Heart right ventricle (tissue), 16 donors: ENCODE measurements at places on chromosomes 13 and 19. TPM values are rescaled to one million over a fixed set of nuclear protein-coding genes. Genes with fewer than 3 reads are reported as not detected.

GRCh38 chr19:23505738-23506137, 110.5 kb upstream of the ZNF91 start:
- H3K4me1 ChIP-seq, result no peaks in the 10 kb centered on the region
- H3K4me3 ChIP-seq, result no peak overlapping the region
- no peak for DNase-seq
- H3K27me3 ChIP-seq, result no peaks in the 10 kb centered on the region

GRCh38 chr13:59203855-59204254, 959.9 kb downstream of the DIAPH3 start:
- H3K4me1 ChIP-seq, result no peaks in the 10 kb centered on the region
- DNase-seq, result no peak
- no peak overlapping the region for H3K27ac ChIP-seq
- H3K27me3 ChIP-seq, result no peaks in the 10 kb centered on the region
- no peak overlapping the region for H3K4me3 ChIP-seq

Gene ANGPTL8
- total RNA-seq, result not detected

Gene ZNF419
- 5.4 TPM for total RNA-seq

DNA sequence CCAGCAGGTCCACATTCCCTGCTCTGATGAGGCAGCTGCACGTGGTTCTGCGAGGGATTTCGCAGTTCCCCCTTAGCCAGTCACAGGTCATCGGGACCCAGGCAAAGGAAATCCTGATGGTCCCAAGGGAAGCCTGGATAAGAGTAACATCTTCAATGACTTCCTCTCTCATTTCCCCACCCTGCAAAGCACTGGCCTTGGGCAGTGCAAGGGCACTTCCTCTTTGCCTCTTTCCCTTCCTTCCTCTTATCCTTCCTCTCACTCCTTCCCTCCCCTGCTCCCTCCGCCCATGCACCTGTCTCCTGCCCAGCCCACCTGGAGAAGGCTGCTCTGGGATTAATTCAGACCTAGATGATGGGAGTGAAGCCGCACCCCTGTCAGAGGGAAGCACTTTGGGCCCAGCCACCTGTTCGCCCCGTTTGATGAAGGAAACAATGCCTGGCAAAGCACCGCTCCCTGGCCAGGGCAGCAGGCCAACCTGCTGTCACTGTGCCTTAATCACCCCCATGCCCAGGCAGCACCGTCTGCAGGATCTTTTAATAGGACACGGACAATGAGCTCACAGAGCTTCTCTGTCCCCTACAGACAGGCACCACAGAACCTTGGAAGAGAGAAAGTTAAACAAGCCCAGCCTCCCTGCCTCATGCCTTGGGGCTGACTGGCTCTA, 113.5 kb upstream of the PABPC3 start:
- no peak overlapping the region for H3K27ac ChIP-seq
- H3K4me1 ChIP-seq, result no peaks in the 10 kb centered on the region
- DNase-seq, result peak; percentile 36
- peaks cover 20% of the 10 kb centered on the region for H3K27me3 ChIP-seq
- no peak overlapping the region for H3K4me3 ChIP-seq
- no peaks in the 10 kb centered on the region for H3K36me3 ChIP-seq

Gene ZNF681
- total RNA-seq, result 0.64 TPM

Gene SBK2
- 1.8 TPM for total RNA-seq

Gene SLC10A2
- total RNA-seq, result not detected

Gene CLDND2
- 1.5 TPM for total RNA-seq

Gene DPF1
- not detected for total RNA-seq

DNA sequence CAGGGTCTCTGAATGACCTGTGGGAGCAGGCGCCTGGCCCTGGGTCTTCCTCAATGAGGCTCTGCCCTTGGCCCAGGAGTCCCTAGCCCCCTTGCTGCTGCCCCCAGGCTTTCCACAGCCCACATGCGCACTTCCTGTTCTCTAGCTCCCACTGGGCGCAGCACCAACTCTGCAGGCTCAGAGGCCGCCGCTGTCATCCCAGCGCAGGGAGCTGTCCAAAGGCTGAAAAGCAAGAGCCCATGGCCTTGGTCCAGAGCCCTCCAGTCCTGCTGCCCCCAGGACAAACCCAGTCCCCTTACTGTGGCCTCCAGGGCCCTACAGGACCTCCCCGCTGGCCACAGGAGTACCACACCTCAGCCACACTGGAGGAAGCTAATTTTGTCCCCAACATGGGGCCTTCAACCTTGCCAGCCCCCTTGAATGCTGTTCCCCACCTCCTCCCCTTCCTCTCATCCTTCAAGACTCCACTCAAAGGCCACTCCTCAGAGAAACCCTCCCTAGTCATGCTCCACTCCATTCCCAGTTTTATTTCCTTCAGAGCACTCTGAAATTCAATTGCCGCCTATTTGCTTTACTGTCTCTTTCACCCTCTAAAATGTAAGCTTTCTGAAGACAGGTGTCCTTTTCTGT, 8.0 kb upstream of the POU2F2 start:
- H3K4me1 ChIP-seq, result no peaks in the 10 kb centered on the region
- H3K36me3 ChIP-seq, result no peaks in the 10 kb centered on the region
- H3K27me3 ChIP-seq, result peaks cover 10% of the 10 kb centered on the region
- H3K27ac ChIP-seq, result no peak overlapping the region

Gene CYP2A6
- not detected for total RNA-seq

Gene ANGPTL4
- 5.5 TPM for total RNA-seq

DNA sequence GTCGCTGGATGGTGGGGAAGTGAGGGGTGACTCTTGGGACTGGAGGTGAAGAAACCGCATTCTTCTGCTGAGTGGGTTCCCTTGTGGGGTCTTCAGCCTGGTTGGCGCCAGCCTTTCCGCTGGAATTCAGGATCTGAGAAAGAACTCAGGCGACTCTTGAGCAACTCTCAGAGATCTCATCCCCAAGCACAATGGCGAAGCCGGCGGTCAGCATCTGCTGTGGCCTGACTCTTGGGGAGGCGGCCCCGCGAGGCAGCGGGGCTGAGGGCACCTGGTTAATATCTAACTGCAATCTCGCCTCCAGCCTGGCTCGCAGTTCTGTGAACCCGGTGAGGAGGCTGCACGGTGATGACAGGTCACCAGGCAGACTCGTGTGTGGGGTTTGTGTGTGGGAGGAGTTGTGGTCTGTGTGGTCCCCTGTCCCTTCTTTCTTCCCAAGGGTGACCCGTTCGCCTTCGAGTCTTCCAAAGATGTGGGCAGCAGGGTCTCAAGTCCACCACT, 883 bp downstream of the ZNF441 start:
- peak overlapping the region; percentile 92 for H3K27ac ChIP-seq
- H3K4me1 ChIP-seq, result peaks cover 18% of the 10 kb centered on the region
- H3K4me3 ChIP-seq, result peak overlapping the region; percentile 95
- DNase-seq, result peak; percentile 13

DNA sequence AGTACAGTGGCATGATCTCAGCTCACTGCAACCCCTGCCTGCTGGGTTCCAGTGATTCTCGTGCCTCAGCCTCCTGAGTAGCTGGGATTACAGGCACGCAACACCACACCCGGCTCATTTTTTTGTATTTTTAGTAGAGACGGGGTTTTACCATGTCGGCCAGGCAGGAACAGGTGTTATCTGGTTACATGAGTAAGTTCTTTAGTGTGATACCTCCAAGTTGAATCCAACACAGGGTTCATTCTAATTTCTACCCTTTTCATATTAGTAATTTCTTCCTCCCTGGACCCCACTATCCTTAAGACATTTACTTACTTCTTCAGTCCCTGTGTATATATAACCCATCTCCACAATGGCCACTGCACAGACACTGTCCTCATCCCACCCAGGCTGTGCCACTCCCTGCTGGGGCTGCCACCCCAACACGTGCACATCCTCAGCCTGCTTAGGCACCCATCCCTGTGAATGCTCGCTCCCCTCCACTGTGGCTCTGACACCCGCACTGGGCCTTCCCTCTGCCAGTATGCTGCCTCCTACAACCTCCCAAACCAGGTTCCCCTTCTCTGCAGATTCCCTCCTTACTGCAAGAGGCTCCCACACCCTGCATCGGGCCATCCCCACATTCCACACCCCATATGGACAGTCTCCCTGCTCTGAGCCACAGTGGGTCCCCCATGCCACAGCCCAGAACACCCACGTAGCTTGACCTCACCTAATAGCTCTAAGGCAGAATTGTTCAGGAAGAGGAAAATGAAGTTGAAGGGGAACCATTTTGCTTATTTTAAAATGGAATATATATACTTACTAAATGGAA, 147.1 kb downstream of the TBC1D4 start:
- no peak for DNase-seq
- no peaks in the 10 kb centered on the region for H3K27me3 ChIP-seq
- no peaks in the 10 kb centered on the region for H3K4me1 ChIP-seq
- H3K27ac ChIP-seq, result no peak overlapping the region
- H3K4me3 ChIP-seq, result no peak overlapping the region

Gene DYRK1B
- 22.6 TPM for total RNA-seq

DNA sequence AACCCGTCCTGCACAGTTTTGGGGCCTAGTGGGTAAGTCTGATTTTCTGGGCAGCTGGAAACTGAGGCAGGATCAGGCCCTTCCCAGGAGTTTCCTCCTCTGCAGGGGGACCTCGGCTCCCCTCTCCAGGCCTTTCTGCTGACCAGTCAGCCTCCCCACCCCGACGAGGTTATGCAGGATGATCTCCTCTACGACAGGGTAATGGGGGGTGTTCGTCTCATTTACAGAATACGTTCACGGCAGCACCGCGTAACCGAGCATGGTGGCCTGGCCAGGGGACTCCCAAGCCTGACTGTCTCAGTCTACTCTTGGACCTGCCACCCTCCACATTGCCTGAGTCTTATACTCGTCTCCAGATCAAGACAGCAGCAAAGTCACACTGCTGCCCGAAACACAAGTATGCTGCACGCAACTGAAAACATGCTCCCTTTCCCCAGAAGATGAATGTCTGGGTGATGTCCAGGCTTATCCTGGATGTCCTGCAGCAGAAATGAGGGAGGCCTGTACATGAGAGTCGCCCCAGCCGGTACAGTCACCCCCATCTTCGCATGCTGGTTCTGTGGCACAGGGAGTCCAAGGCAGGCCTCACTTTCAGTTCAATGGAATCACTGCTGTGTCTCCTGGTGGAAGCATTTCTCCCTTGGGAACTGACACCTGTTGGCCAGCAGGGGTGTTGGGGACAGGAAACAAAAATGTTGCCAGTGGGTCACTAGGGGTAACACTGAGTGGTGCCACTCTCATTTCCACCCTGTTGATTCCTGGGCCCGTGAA, 120.8 kb downstream of the SOX1 start:
- H3K27me3 ChIP-seq, result peaks cover 4% of the 10 kb centered on the region
- no peaks in the 10 kb centered on the region for H3K4me1 ChIP-seq
- H3K27ac ChIP-seq, result no peak overlapping the region
- no peak for DNase-seq
- no peak overlapping the region for H3K4me3 ChIP-seq

DNA sequence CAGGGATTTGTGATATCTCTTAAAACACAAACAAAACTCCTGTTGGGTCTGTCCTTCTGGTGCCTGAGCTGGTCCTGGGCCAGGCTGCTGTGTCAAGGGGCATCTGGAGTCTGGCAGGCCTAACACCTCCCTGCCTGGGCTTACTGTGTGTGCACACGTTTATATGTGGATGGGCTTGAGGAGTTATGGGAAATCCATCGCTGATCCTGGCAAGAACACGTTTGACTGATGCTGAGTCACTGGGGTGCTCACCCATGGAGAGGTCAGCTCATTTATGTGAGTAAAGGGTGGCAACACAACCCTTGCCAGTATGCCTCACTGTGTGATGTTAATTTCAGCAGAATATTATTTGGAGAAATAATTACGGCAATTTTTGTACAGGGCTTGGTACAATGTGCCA, 44.5 kb upstream of the PCDH8 start:
- H3K4me1 ChIP-seq, result no peaks in the 10 kb centered on the region
- no peak overlapping the region for H3K27ac ChIP-seq
- H3K36me3 ChIP-seq, result no peaks in the 10 kb centered on the region
- no peak for DNase-seq

DNA sequence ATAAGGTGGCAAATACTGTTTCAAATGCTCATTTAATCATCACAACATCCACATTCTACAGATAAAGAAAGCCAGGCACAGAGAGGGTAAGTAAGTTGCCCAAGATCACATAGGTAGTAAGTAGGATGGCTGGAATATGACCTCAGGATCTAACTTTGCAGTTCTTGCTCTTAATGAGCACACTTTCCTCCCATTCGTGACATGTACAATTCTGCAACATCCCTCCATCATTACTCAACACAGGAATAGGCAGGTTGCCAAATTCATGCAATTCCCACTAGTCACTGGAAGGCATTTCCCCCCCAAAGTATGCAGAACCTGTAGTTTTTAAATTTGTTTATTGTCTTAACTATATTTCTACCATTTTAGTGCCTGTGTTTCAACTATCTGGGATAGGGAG, 109.2 kb downstream of the OLFM4 start:
- H3K4me3 ChIP-seq, result no peak overlapping the region
- no peaks in the 10 kb centered on the region for H3K36me3 ChIP-seq
- peak overlapping the region; percentile 29 for H3K27ac ChIP-seq
- H3K27me3 ChIP-seq, result no peaks in the 10 kb centered on the region
